ENCODE measurements at places on chromosomes 5 and 9.

GRCh38 chr9:124767821-124768220 is 3.3 kb downstream of the NR6A1 start:
- DNase-seq: no peak

DNA sequence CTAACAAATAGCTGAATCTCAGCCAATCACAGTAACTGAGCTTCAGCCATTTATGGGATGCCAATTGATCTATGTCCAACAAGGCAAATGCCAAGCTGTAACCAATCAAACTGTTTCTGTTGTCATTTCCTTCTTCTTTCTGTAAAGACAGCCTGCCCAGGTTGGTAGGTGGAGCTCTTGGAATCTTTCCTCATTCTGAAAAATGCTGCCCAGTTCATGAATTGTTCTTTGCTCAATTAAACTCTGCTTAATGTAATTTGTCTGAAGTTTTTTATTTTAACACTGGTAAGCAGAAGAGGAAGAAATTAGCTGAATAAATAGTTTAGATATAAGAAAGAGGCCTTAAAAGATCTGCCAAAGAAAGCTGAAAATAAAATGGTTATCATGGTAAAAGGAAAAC is 1235.6 kb downstream of the EFNA5 start:
- no peak for DNase-seq

DNA sequence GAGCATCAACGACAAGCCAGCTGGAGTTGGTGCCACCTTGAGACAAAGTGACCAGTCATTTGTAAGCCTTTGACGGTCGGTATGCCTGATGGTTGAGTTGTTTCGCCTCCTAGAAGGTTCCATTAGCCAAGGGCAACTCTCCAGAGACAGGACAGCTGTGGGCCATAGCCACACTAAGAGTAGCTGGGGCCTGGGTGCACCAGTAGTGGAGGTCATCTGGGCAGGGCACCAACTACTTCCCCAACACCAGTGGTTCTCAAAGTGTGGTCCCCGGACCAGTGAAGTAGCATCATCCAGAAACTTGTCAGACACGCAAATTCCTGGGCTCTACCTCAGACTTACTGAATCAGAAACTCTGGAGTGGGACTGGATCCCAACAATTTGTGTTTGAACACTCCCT is 217.5 kb upstream of the TAS2R1 start:
- DNase-seq: no peak

- peak; percentile 84 for DNase-seq
Observed at GRCh38 chr5:8843771-8844170, 702.1 kb downstream of the SEMA5A start.

DNA sequence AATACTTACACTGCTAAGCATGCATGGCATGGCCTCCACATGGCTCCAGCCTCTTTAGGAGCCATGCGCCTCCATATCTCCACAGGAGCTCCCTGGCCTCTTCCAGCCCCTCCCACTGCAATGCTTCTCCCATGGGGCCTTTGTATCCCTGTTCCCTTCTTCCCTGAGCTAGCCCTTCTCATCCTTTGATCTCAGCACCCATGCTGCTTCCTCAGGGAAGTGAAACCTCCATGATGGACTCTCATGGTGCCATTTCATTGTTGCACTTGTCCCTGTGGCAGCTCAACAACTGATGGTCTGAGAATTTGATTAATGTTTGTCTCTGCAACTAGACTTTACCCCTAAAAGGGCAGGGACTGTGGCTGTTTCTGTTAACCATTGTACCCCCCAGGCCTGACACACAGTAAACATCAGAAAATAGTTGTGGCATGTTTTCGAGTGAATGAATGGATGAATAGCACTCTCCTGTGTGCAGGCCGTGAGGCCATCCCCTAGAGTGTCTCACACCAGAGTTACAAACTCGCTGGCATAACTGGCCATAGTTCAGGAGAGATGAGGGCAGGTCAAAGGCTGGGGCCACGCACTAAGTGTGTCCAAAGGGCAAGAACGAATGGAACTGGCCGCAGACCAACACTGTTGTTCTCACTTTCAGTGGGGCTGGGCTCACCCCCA is 6.6 kb downstream of the IDNK start:
- no peak for DNase-seq

GRCh38 chr9:111197256-111197655 is 132.8 kb downstream of the OR2K2 start:
- no peak for DNase-seq

GRCh38 chr9:136081113-136081825 is 13.8 kb downstream of the NACC2 start:
- DNase-seq: peak; percentile 81

- DNase-seq: peak; percentile 14
Observed at GRCh38 chr9:91100878-91101450, 260.8 kb downstream of the AUH start.

DNA sequence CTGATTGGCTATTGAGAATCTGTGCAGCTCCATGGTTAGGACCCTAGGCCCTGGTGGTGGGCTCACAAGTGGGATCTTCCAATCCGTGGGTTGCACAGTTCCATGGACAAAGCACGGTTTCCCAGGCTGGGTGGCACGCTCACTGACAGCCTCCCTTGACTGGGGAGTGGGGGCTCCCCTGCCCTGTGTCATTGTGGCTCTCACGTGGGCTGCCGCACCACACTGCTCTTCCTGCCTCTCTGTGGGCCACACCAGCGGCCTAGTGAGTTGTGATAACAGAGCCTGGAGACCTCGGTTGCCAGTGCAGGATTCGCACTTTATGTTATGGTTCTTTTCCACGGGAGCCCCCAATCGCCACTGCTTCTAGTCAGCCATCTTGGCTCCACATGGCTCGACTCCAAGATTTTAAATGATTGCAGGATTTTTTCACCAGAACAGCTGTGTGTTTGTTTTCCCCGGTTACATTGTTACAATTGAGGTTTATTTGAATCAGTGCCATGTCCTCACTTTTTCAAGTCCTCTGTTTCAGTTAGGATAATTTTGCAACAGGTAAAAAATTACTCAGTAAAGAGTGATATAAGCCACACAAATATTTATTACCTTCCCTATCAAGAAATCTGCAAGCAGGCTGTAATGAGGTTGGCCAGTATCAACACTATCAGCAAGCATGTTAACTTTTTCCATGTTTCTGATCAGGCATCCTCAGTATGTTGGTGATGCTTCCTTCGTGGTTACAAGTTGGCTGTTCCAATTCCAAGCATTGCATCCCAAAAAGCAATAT is 253.8 kb downstream of the ZNF608 start:
- peak; percentile 50 for DNase-seq

GRCh38 chr5:180974612-180975315 is 13.9 kb upstream of the BTNL3 start:
- DNase-seq: no peak

DNA sequence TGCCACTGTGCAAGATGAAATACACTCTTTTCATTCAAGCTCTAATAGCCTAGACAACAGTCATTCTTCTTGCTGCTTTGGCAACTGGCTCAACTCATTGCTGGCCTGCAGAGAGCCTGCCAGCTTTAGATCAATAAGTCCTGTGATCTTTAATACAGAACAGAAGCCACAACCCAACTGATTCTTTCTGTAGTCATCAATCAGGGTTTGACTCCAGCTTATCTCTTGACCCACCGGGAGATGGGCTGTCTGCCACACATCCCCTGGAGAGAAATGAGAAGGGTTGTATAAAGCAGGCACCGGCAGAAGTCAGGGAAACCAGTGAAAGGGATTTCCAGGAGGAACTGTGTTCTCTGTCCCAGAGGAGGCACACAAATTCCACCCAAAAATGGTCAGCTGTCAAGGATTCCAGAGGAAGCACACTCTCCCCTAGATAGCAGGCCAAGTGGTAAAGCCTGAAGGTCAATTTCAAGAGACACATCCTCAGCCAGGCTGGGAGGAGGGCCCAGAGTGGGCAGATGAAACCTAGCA is 24.5 kb downstream of the LHFPL2 start:
- no peak for DNase-seq

- no peak for DNase-seq
Observed at GRCh38 chr9:9538356-9538755, 1074.4 kb downstream of the PTPRD start.

- no peak for DNase-seq
Observed at GRCh38 chr5:53879708-53880323, 319.4 kb downstream of the NDUFS4 start.

- no peak for DNase-seq
Observed at GRCh38 chr5:68245319-68245718, 29.8 kb downstream of the PIK3R1 start.

- DNase-seq: no peak
Observed at GRCh38 chr9:89431930-89432725, 65.8 kb downstream of the SEMA4D start.

DNA sequence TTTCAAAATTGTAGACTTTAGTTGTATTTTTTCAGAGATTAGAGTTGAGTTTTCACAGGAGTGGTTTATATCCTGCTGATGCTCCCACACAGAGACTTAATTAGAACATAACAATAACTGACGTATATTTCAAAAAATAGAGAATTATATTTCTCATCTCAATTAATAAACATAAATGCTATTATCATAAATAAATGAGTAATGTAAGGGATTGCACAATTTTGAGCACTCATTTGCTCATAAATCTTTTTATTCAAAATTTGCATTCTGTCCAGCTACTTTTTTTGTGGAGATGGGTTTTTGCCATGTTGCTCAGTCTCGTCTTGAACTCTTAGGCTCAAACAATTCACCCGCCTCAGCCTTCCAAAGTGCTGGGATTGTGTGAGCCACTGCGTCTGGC is 515.7 kb upstream of the RORB start:
- DNase-seq: no peak

- no peak for DNase-seq
Observed at GRCh38 chr9:75889577-75889976, 896 bp upstream of the PCSK5 start.

DNA sequence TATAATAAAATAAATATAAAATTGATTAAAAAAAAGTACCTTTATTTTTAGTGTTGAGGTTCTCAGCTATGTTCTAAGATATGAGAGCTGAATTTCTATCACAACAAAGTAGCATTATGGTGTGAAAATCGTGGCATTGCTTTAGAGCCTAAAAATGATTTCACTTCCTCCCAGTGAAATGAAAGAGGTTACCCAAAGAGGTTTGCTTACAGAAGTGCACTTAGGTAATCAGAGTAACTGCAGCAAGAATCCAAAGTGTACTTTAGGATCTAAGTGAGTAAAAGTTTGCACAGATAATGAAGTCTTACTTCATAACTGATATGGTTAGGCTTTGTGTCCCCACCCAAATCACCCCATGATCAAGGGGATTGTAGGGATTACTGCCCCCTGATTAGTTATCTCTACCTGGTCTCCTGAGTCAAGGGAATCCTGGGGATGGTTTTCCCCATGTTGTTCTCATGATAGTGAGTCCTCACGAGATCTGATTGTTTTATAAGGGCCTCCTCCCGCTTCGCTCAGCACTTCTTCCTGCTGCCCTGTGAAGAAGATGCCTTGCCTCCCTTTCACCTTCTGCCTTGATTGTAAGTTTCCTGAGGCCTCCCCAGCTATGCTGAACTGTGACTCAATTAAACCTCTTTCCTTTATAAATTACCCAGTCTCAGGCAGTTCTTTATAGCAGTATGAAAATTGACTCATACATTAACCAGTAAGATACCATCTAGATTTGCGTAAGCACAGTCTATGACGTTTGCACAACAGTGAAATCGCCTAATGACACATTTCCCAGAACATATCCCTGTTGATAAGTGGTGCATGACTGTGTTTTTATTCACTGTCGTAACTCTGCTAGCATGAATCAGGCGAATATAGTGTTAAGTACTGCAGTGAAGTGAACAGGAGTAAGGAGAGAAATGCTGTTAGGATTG is 40.3 kb upstream of the LRRC70 start:
- no peak for DNase-seq

GRCh38 chr5:1021136-1021968 is 12.8 kb downstream of the NKD2 start:
- peak; percentile 93 for DNase-seq

- DNase-seq: no peak
Observed at GRCh38 chr5:159907689-159908590, 8.3 kb upstream of the ADRA1B start.

DNA sequence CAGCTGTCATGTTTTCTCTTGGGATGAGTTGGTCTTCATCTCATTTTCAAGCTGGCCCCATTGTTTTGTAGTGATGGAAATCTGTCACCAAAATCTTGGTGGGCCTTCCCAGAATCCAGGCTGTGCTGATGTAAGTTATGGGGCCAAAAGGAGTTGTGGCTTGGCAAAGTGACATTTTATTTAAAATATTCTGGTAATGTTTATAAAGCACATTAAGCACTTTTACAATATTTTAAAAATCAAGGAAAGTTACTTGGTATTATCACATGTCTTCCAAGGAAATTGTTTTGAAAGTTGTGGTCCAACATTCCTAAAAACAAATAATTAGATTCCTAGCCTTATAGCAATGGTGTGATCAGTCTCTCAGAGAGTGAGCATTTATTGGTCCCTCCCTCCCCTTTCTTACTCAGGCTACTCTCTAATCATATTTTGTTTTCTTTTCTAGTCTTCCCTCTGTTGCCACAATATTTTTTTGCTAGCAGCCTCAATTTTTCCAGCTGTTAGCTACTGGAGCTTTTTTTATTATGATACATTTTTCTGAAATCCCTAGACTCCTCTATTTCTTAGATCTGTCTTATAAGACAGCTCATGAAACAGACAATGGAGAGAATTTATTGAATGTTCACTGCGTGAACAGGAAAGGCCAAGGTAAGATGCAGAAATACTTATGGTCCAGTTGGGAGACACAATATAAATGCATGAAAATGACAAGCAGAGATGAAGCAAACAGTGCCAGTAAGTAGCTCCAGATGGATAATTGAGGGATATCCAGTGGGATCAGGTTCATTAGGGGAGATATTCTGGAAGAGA is 408.1 kb upstream of the ZNF608 start:
- peak; percentile 91 for DNase-seq

- DNase-seq: no peak
Observed at GRCh38 chr9:91658513-91659105, 235.0 kb upstream of the NFIL3 start.

GRCh38 chr9:99567436-99567835 is 254.2 kb upstream of the NR4A3 start:
- no peak for DNase-seq

DNA sequence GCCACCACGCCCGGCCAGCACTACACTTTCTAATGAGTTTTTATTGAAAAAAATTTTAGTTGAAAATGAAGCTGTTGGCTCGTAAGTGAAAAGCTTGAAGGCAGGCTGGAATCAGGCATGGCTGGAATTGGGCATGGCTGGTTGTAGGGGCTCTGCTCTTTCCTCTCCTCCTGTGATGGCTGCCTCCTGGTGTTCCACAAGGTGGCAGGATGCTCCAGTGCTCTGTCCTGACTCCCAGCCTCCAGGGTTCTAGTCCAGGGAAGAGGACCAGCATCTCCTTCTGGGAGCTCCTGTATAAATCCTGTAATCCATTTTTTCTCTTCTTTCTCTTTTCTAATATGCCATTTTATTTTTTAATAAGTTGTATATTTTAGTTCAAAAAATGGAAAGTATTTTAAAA is 57.2 kb upstream of the DHFR start:
- peak; percentile 27 for DNase-seq

DNA sequence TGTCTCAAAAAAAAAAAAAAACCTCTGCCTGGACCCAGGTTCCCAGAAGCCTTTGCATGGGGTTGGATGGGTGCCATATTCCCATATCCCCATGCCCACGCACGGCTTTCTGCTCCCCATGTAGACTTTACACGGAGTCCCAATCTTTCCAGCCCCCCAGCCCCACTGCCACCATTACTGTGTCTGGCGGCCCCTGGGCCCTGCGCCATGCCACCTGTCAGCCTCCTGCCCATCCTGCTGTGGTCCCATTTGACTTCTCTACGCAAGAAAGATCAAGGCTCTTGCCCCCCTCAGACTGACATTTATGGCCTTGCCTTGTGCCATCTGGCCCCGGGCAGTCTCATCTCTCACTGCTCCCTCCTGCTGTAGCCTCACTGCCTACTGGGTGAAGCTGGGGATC is 6.5 kb upstream of the AK1 start:
- no peak for DNase-seq

- no peak for DNase-seq
Observed at GRCh38 chr5:127590156-127590722, 58.6 kb upstream of the CTXN3 start.

- no peak for DNase-seq
Observed at GRCh38 chr5:130287438-130287837, 383.2 kb downstream of the CHSY3 start.

Data from muscle of leg (tissue), 16 donors.